IPS-NIHi11 (cell line): ENCODE measurements at places on chromosomes 13 and 19.

DNA sequence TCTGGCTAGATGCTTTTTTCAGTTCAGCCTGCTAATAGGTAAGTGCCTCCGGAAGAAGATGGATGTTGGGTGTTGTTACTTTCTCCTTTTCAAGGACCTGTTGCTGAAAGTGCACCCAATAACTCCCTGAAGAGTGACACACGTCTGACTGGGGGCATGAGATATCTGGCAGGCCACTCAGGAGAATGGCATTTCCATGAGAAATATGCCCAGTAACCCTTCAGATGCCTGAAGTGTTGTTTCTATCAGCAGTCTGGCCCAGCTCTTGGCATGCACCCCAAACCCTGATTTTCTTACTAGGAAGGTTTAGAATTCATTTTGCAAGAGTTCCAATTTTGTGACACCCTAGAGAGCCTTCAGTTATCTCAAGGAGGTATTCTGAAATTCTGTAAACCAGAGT, 71.5 kb downstream of the ARHGAP35 start:
- no peak for DNase-seq

- DNase-seq = no peak
Observed at GRCh38 chr13:95035311-95036109, 265.7 kb downstream of the ABCC4 start.

- DNase-seq = peak; percentile 83
Observed at GRCh38 chr19:49691243-49692146, 579 bp downstream of the CPT1C start.

DNA sequence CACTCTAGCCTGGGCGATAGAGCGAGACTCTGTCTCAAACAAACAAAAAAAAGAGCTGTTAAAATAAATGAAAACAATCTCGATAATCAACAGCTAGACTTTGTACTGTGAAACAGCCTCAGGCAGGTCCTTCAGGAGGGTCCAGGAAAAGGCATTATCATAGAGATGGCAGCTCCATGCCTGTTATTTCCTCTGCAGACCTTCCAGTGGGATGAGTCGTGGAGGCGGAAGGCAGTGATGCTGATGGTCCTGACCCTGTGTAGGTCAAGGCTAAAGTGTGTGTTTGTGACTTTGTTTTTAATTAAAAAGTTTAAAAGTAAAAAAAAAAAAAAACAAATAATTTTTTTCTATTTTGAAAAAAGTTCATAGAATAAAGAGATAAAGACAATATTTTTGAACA, 117.4 kb downstream of the TNFRSF19 start:
- DNase-seq = no peak

DNA sequence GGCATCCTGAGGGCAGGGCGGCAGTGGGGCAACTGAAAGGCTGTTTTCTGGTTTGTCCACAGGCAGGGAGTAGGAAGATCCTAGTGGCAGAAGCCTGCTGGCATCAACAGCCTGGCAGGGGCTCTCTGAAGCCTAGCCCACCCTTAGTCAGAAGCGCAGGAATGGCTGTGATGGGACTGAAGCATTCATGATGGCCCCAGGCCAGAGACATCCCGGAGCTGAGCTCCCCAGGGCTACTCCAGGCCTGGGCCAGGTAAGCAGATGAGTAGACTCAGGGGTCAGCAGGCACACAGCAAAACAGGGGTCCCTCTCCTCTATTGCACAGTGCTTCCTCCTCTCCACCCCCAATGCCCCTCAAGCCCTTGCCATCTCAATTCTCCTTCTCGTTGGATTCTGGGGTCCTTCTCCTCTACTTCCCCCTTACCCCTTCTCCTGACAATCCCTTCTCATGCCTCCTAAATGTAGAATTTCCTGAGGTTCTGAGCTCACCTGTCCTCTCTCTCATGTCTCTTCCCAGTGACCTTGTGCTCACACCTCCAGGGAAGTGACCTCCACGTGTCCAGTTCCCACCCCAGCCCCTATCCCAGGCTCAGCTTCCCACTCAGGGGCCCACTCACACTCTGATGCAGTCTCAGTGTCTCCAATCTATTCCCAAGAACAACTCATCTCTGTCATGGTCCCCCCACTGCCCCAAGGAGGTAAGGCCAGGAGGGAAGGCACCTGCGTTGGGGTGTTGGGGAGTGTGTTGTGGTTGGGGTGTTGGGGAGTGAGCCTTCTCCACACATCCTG, 158.7 kb upstream of the ZNF507 start:
- DNase-seq = no peak

- no peak for DNase-seq
Observed at GRCh38 chr19:46979126-46980105, 40.2 kb upstream of the NPAS1 start.

GRCh38 chr19:5141129-5141849, 172.4 kb downstream of the KDM4B start:
- no peak for DNase-seq

- DNase-seq = no peak
Observed at GRCh38 chr13:64725492-64725891, 2504.6 kb downstream of the PCDH9 start.

GRCh38 chr13:58018865-58019264, 387.3 kb downstream of the PCDH17 start:
- DNase-seq = no peak

GRCh38 chr19:16872728-16873127, 16.1 kb upstream of the F2RL3 start:
- DNase-seq = no peak

GRCh38 chr13:48436661-48437288, 23.9 kb upstream of the LPAR6 start:
- no peak for DNase-seq

DNA sequence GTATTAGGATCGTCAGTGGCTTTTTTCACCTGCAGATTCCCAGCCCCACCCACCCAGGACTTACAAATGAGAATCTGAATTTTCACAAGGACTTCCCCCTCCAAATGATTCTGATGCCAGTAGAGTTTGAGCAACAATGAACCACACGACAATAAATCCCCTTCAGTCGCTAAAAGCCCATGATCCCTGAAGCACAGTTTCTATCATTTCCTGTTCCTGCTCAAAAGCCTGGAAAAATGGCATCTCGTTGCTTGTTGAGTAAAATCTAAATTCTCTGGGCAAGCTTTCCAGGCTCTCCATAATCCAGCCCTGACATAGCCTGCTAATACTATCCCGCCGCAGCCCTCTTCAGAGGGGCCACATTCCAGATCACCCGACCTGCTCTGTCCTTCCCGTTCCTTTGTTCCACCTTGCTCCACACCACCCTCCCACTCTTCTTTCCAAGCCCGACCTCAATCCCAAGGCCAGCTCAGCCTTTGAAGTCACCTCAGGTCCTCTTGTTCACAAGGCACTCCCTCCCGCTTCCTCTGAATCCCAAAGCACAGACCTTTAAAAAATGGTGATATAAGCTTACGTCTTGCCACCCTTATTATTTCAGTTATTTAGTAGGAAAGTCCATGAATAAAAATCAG, 67.9 kb downstream of the NUFIP1 start:
- peak; percentile 25 for DNase-seq

DNA sequence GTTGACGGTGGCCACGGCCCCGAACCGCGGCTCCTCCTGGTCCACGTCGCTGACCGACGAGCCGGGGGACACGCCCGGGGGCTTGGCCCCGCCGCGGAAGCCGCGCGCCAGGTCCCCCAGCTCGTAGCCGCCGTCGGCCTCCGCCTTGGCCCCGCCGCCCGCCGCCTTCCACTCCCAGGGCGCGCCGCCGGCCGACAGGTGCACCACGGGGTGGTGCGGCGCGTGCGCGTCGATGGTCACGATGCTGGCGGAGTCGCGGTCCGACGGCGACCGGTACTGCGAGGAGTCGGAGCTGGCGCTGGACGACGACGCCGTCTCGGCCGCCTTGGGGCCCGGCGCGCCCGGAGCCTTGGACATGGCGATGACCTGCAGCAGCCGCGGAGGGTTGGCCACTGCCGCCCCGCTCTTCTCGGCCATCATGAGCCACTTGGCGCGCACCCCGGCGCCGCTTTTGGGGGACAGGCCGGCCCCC, 9.0 kb downstream of the PLPPR3 start:
- DNase-seq = peak; percentile 67

DNA sequence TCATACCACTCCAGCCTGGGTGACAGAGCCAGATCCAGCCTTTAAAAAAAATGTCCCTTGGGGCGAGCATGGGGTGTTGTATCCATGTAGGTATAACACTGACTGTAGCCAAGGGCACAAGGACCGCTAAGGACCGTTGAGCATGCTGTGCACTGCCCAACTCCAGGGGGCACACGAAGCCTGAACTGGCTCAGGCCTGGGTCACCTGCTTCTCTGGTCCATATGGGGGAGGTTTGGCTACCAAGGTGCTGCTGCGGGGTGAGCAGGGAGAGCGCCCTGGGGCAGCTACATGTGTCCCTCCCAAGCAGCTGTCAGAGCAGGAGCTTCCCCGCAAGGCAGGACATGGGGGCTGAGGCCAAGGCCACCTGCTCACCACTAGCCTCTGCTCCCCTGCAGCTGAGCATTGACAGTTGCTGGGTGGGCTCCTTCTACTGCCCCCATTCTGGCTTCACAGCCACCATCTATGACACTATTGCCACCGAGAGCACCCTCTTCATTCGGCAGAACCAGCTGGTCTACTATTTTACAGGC, 16.3 kb downstream of the CATSPERG start:
- DNase-seq = no peak

DNA sequence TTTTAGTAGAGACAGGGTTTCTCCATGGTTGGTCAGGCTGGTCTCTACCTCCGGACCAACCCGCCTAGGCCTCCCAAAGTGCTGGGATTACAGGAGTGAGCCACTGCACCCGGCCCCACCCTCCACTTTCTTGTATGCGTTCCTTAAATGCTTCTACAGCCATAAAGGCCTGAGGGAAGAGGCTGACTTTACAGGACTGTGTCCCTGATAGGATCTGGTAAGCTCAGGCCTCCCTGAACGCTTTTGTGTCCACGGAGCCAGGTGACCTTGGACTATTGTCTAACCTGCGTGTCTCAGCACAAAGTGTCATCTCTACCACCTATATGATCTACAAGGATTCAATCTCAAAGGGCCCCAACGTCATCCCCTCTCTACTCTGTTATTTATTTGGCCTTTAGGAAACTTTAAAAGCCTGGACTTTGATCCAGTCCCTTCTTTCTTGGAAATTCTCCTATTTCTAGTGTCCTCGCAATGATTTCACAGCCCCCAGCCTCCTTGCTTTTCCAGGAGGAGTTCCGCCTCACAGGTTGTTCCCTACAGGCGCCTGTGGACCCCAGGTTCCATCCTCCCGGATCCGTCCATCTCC, 701 bp downstream of the ZNF552 start:
- no peak for DNase-seq

DNA sequence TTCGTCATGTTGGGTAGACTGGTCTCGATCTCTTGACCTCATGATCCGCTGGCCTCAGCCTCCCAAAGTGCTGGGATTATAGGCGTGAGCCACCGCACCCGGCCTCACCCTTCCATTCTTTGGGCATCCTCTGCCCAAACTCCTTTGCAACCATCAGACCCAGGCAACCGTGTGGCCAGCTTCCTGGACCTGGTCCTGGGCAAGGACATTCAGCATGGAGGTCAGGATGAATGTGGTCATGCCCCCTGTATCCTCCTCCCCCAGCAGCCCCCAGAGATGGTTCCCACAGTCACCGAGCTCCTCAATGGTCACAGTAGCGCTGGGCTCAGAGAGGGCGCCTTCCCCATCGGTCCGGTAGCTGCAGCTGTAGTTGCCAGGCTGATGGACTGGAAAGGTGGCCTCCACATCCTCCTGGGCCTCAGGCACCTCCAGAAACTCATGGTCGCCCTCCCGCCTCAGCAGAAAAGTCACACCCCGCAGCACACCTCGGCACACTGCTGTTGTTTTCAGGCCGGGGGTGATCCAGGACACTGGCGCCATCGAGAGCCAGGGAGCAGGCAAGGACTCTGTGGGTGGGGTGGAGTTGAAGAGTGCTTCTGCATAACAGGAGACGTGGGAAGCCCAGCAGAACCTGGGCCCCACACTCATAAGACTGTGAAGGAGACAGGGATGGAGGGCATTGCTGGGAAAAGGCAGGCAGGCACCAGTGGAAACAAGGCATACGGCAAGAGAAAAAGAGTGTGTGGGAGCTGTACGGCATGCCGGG, 1.1 kb downstream of the A1BG start:
- DNase-seq = no peak

- peak; percentile 85 for DNase-seq
Observed at GRCh38 chr19:41321600-41322270, 11.8 kb downstream of the CCDC97 start.

GRCh38 chr13:18943273-18943672, 238.4 kb downstream of the TUBA3C start:
- DNase-seq = peak; percentile 5

DNA sequence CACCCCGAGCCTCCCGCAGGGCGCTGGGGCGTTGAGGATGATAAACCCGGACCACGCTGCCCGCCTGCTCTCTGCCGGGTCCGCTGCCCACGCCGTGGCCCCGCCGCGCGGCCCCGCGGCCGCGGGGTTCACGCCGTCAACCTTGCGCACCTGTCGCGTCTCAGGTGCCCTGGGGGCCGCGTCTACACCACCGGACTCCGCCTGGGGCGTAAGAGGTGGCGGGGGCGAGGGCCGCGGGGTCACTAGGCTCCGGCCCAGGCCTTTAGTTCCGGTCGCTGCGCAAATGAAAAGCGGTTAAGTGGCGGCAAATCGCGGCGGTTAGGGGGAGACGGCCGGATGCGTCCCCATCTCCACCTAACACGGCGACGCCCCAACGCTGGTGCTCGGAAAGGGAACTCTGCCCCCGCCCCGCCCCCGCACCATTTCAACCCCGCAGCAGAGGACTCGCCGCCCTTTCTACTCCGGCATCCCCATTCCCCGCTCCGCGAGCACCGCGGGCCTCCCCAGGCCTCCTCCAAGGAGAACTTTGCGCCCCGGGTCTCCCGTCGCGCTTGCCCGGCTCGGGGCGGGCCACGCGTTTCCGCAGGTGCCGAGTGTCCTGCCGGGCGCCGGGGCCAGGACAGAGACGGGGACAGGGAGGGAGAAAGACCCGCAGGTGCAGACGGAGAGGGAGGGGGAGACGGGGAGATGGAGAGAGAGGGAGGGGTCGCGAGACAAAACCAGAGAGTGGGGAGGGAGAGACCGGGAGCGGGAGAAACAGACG, 4.3 kb downstream of the ONECUT3 start:
- no peak for DNase-seq

GRCh38 chr13:89029062-89029461, 1357.9 kb downstream of the SLITRK5 start:
- DNase-seq = no peak

DNA sequence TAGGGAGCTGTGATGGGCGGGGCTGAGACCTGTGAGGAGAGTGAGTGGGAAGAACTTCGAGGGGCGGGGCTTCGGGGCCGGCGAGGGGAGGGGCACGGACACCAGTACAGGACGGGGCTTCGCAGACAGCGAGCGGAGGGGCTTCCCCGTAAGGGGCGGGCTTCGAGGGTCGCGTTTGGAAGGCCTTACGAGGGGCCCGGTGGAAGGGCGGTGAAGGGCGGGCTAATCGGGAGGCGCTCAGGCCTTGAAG, 4.1 kb upstream of the EMP3 start:
- no peak for DNase-seq

DNA sequence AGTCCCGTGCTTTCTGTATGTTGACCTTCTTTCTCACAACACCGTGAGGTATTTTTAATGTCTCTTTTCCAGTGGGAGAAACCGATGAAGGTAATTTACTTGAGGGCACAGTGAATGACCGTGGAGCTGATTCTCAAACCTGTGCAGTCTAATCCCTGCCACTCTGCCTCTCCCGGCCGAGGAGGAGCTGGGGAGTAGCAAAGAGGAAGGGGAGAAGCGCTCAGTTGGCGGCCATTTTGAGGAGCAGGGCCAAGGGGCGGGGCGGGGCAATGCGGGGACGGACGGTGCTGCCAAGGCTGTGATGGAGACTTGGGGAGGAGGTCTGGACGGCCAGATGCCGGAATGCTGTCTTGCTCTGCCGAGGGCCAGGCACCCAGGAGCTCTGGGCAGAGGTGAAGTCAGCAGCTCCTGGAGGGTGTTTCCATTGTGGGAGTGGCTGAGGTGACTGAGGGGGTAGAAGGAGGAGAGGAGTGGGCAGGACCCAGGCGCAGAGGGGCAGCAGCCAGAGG, 12.4 kb upstream of the RANBP3 start:
- peak; percentile 83 for DNase-seq

- DNase-seq = peak; percentile 61
Observed at GRCh38 chr19:45245334-45245787, at the start of gene EXOC3L2. TSS of gene EXOC3L2 (minus strand) at chr19:45245407. CDS start at chr19:45239045, 6,362 bp downstream.
